Stimulated activated CD4-positive, alpha-beta T cell treated with anti-CD3 and anti-CD28 coated beads, Interleukin-4, amount 100 ng/mL, for 4 hours (primary cell): ENCODE measurements at places on chromosomes 7 and 10.

DNA sequence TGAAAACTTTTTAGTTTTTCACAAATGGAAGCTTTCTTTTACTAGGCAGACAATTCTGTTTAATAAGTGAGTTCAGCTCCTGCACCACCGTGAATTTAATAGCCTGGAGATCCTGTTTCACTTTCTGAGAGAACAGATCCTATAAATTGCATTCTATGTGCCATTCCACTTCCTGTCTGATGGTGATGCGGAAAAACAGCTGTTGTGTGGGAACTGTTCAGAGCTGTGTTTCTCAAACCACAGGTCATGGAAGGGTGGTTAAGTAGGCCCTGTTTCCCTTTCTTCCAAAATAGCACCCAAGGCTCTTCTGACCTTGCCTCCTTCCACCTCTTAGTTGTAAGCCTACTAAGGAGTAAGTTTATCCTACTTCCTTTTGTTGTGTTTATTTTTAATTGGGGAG lies 97.2 kb upstream of the DKK1 start:
- DNase-seq = no peak

- DNase-seq = no peak
These were observed 15.9 kb downstream of the HYCC1 start for GRCh38 chr7:22997871-22998518.

DNA sequence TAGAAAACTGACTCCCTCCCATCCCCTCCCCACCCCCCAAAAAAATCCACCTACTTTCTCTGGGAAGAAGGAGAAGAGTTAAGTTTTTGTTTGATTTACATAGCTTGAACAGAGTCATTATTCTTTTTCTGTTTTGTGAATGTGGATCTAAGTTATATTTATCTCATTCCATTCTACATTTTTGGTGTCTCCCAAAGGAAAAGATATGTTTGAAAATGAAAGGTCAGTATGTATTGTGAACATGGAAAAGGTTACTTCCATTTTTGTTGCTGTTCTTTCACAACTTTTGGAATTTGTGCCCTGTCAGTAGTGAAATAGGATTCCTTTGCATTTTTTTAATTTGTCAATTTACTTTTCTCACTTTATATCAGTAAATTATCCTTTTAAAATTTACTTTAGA lies 547.9 kb downstream of the SUGCT start:
- no peak for DNase-seq

DNA sequence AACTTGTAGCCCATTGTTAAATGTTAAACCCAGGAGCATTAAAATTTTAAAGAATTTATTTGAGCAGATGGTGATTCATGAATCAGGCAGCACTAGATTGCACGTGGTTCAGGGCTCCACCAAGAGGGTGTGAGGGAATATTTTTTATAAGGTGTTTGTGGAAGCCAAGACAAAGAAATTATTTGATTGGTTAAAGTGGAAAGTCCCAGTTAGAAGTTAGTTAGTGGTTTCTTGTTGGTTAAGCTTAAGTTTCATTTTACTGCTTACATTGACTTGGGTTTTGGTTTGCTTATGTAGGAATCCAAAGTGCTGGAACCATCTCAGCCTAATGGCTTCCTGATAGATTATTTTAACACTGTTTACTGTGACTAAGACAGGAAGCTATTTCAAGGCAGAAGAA lies 906.2 kb downstream of the LRMDA start:
- no peak for DNase-seq

GRCh38 chr7:131173145-131173890 lies 154.4 kb upstream of the MKLN1 start:
- DNase-seq = no peak

- DNase-seq = no peak
These were observed 132.2 kb upstream of the PLXNA4 start for GRCh38 chr7:132708470-132708869.

- no peak for DNase-seq
These were observed 50.3 kb downstream of the LRRC4 start for GRCh38 chr7:127980901-127981300.
